ENCODE measurements at places on chromosomes 4 and X.
A peak's percentile ranks its signal among the peaks of the same experiment; 100 is the strongest.

- no peak for DNase-seq
Observed at GRCh38 chr4:8332891-8333331, 63.4 kb downstream of the HTRA3 start.

DNA sequence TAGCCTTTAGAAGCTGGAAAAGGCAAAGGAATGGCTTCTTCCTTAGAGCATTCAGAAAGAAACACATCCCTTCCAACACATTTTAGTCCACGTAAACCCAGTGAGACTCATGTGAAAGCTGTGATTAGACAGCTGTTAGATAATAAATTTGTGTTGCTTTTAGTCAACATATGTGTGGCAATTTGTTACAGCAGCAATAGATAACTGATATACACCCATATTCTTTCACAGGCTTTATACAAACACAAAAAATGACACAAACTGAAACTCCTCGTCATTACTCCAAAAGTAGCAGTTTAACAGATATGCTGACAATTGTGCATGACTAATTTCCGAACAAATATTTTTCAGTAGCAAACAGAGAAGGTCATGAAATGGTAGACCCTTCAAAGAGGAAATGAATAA, 65.3 kb downstream of the ANTXR2 start:
- no peak for DNase-seq

GRCh38 chrX:154793084-154793795, 12.0 kb downstream of the MPP1 start:
- no peak for DNase-seq

GRCh38 chrX:77937291-77937690, 26.8 kb downstream of the ATP7A start:
- DNase-seq = no peak

DNA sequence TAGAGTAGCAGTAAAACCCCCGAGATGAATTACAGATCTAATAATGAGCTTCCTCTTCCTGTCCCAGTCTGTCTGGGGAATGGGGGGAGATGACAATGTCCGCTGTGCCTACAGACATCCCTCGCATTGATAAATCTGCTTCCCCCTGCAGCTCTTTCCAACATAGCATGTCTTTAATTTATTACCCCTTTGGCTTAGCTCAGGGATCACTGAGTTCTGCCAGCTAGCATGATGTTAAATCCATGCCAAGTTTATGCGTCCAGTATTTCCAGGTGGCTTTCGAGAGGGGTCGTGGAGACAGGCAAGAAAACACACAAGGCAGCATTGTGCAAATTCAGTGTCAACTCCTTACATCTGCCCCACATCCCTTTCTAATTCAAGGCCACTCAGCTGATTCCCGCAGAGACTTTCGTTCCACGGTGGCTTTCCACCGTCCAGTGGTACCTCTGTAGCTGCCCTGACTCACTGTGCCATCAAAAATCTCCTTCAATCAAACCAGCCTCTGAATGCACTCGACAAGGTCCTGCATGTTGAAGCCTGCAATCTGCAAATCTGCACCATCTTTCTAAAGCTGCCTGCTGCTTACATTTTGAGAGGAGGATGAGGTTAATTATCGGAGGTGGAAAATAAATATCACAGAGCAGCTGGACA, 75.1 kb downstream of the MXRA5 start:
- DNase-seq = no peak

GRCh38 chr4:36172656-36173055, 71.7 kb downstream of the ARAP2 start:
- no peak for DNase-seq

DNA sequence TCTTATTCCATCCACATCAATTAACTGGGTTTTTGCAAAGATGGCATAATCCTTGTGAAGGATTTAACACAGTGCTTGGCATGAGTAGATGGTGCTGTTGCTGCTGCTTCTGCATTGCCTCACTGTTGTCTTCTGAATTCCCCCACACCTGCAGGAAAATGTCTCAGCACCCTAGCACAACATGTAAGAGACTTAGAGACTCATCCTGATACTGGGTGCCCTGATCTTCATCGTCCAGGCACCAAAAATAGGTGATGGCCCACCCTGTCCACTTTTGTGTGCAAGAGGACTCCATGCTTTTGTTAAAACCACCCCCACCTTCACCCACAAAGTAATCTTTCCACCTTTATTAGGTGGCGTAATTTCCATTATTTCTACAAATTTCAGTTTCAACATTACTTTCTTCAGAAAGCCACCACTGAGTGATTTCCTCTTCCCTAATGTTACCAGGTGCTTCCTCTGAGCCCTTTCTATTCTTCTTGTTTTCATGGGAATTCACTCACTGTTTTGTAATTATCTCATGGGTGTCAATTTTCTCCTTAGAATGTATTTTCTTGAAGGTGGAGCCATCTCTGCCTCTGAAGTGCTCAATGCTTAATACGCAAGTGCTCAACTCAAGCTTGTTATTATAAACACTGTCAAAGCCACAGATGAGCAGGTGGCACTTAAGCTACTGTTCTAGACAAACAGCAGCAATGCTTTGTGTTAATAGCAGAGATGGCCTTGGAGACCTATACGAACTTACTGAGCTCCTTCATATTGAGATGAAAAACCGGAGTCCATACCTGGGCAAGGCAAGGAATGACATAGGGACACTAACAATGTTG, 89.5 kb downstream of the HS3ST1 start:
- no peak for DNase-seq

DNA sequence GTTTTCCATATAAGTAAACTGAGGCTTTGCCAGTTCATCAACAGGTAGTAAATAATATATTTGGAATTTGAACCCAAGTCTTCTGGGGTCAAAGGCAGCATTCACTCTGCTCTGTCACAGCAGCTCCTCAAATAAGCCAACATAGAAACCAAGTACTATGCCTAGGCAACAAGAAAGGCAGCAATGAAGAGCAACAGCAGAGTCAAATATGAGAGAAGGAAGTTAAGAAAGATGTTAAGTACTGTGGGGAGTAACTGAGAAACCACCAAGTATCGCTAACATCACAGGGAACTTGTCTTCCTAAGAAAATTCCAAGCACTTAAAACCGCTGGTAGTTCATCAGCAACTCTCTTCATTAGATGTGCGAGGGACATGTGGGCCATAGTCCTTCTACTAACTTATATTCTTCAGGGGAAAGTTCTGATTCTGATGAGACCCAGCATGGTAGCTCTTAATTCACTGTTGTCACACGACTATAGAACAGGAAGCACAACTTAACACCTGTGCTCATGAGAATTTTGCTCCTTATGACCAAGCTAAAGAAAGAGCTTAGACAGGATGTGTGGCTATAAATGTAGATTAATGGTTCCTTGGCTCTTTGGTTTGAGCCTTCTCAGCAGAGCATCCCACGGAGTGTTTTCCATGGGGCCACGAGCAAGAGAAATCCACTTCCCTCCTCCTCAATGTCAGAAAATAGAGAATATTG, 107.8 kb downstream of the AR start:
- no peak for DNase-seq

GRCh38 chr4:81736324-81736723, 264.6 kb upstream of the RASGEF1B start:
- DNase-seq = peak; percentile 41

GRCh38 chrX:30833896-30834295, 55.2 kb downstream of the TAB3 start:
- no peak for DNase-seq

DNA sequence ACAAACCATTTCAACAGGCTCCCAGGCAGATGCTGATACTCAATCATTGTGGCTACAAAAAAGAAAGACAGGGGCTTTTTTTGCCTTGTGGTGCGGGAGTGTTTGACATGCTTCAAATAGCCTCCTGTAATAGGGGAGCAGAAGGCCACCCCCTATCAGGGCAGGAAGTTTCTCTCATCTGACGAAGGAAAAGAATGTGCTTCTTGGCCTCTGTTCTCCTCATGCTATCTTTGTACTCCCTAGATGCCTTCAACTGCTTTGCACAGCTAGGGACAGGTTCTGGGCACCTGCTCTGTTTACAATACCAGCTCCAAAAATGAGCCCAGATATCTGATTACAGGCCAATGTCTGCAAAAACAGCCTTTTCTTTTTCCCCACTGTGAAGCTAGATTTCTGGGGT, 391.1 kb downstream of the STIM2 start:
- DNase-seq = no peak

DNA sequence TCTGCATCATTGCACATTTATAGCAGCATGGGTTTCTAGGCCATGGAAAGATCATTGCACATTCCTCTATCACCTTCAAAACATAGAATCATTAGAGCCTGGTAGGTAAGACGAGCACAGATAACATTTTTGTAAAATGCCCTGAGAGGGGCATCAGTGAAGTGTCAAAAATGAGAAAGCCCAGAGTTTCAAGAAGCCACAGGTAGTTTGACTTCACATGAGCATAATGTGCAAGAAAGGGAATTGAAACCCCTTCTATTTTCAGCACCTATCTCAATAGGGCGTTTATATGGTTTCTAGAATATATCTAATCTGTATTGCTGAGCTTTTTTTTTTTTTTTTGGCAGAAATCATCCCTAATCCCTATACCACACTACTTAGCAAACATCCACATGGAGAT, 2441.7 kb downstream of the ARAP2 start:
- DNase-seq = no peak

GRCh38 chr4:113700602-113701150, 60.9 kb downstream of the CAMK2D start:
- DNase-seq = no peak

GRCh38 chr4:155972098-155972497, 18.4 kb upstream of the CTSO start:
- DNase-seq = peak; percentile 59

DNA sequence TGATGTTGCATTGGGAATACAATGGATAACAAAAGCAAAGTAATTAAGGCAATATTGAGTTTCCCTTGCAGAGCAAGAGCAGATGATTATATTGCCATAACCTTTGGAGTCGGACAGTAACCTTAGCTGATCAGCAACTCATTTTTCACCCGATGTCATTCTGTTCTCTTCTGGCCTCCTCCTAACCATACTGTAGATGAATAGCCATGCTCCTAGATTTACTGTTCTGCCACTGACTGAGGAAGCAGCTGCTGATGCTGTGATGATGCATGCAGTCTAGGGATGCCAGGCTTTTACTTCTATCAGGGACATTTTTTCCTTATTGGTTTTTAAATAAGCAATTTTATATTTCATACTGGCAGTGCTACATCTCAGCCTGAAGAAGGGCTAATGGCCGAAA, 443.9 kb downstream of the GPAT3 start:
- no peak for DNase-seq

- DNase-seq = no peak
Observed at GRCh38 chr4:153310793-153311192, 33.7 kb upstream of the MND1 start.

- peak; percentile 5 for DNase-seq
Observed at GRCh38 chr4:20570981-20571715, 129.1 kb upstream of the PACRGL start.

- no peak for DNase-seq
Observed at GRCh38 chr4:65399084-65399483, 271.2 kb downstream of the EPHA5 start.

DNA sequence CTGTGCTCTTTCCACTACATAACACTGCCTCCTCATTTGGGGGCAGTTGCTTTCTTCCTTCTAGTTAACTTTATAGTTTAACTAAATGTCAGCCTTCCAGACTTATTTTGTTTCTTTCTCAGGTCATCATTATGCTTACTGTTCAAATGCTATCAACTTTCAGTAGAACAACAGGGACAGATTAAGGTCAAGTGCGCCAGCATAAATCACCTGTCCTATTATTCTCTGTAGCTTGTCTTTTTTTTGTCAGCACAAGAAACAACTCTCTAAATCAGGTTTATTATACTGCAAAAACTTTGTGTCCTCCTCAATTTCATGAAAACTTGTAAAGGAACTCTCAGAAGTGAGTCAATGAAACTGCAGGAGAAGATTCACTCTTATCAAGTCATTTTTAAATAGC, 19.6 kb downstream of the SPANXA2 start:
- DNase-seq = no peak

GRCh38 chrX:136781180-136781797, 557 bp upstream of the ARHGEF6 start:
- DNase-seq = peak; percentile 26

- DNase-seq = no peak
Observed at GRCh38 chr4:119525771-119526712, 102.6 kb downstream of the PDE5A start.

DNA sequence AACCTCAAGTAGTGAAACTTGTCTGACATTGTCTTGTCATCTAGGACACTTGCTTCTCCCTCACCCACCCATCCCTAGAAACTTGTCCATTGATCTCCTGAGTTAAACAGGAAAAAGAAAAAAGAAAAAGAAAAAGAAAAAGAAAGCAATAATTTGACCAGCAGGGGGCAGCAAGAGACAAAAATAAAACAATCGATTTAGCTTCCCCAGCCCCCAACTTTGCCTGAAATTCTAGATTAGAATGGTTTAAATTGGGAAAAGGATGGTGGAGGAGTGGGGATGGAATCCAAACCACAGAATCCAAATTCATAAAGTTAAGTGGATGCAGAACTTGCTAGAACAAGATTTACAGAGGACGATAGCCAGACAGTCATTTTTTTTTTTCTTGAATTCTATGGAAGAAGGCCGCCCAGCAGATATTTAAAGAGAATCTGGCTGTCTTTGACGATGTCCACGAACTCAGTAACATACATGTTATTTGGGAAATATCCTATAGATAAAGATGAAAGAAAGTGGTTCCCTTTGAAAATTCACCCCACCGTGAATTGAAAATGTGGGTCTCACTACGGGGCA, 282.9 kb downstream of the USP46 start:
- peak; percentile 12 for DNase-seq

- no peak for DNase-seq
Observed at GRCh38 chr4:78293821-78294301, 236.7 kb downstream of the FRAS1 start.

DNA sequence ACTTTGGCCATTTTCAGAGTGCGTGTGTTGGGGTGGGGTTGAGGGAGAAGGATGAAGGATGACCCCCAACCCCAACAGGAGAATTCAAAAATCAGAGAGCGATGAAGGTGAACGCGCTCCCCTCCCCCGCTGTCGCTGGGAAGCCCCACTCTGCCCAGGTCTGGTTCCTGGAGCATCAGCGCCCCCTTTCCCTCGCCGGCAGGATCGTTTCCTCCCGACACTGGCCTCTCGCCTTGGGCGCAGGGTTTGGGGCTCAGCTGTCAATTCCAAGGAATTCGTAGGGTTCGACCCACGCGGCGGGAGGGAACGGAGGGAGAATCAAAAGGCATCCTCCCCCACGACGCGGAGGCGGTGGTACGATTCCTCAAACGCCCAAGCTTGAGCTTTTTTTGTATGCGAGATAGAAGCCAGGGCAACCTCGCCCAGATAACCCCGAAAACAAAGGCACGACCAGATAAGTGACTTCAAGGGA, 1.0 kb upstream of the PDGFRA start:
- DNase-seq = peak; percentile 42

DNA sequence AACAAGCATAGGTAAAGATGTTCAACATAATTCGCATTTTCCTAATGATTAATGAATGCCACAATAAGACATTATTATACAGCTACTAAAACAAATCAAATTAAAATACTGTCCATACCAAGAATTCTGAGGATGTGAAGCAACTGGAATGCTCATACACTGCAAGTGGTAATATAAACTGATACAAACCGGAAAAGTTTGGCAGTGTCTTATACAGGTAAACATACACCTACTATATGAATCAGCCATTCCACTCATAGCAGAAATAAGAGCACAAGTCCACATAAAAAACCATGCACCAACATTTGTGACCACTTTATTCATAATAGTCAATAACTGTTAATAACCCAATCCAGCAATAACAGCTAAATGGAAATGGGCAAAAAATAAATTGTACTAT, 79.3 kb downstream of the FBXW7 start:
- DNase-seq = no peak

All from suppressor macrophage (primary cell).